ENCODE measurements at places on chromosomes 1 and 21.

- no peak for DNase-seq
These were observed 173.0 kb upstream of the FMN2 start for GRCh38 chr1:239918634-239919033.

DNA sequence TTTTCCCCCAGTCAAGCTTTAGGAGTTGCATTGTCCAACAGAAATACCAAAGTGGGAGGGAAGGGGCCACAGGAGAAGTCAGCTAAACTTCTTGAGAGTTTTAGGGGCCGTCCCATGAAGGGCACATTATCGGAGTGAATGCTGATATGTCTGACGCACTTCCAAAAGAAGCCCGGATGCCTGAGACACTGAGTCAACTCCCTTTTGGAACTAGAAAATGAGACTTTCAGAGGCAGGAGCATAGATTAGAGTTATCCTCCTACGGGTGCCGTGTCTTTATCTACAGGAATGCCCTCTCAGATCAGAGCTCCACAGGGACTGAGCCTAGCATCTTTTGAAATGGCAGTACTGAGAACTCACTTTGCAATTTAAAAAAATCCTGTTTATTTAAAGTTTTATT lies 13.1 kb downstream of the ACTN2 start:
- no peak for DNase-seq

- DNase-seq: no peak
These were observed 93.9 kb upstream of the ADGRL4 start for GRCh38 chr1:79100385-79100784.

- DNase-seq: no peak
These were observed 774.8 kb upstream of the ADAMTS5 start for GRCh38 chr21:27741736-27742135.

DNA sequence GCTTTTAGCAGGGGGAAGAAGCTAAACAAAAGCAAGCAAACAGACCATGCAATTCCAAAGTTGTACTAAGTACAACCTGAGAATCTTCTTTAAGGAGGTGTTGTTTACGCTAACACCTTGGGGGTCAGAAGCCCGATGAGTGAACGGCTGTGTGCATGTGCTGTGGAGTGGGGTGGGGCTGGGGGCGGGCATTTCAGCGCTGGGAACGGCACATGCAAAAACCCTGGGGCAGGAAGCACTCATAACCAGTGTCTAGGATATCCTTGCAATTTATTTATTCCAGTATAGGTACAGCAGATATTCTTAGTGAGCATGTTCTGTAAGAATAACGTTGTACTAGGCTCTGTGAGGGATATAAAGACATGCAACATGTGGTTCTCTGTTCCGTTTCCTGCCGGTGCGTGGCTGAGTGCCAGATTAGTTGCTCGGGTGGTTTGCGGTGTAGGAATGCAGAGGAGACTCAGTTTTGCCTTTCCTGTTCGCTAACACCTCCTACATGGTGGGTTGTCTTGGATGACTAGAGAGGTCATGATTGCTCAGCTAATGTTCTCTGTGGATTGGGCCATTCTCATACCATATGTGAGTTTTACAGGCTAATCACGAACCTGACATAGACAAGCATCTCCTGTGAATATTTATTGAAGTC lies 3.7 kb downstream of the FASLG start:
- peak; percentile 75 for DNase-seq

DNA sequence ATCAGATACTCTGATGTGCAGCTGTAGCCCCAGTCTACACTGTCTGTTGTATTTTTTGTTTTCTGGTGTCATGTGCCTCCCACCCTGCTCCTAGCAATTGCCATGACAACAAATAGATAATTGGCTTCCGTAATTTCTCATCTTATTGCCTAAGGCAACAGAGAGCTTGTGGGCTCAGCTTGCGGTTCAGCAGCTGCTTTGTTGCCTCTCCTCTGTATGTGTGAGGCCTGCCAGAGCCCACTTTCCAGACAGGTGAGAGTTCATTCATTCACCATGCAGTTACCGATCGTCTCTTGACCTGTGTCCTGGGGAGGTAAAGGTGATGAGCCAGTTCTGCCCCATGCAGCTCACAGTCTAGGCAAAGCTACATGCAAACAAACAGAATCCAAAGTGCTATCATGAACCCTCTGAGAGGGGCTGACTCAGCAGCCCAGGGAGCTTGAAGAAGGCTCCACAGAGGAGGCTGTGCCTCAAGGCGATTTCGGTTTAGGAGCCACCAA lies 11.9 kb downstream of the LGALS8 start:
- no peak for DNase-seq

DNA sequence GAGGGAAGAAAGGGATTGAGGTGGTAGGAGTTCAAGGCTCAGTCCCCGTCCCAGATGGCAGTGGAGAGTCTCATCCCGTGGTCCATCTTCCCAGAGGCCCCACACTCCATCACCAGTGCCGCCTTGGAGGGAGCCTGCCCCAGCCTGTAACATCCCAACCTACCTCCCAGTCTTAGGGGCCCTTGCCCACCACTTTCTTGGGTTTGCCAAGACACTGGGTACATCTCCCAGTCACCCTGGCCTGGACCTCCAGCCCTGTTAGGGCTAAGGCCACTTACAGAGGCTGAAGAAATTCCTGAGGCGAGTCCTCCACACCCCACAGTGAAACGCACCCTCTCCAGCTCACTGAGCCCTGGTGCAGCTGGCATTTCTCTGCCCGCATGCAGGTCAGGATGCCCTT lies 3.3 kb downstream of the TMEM200B start:
- no peak for DNase-seq

DNA sequence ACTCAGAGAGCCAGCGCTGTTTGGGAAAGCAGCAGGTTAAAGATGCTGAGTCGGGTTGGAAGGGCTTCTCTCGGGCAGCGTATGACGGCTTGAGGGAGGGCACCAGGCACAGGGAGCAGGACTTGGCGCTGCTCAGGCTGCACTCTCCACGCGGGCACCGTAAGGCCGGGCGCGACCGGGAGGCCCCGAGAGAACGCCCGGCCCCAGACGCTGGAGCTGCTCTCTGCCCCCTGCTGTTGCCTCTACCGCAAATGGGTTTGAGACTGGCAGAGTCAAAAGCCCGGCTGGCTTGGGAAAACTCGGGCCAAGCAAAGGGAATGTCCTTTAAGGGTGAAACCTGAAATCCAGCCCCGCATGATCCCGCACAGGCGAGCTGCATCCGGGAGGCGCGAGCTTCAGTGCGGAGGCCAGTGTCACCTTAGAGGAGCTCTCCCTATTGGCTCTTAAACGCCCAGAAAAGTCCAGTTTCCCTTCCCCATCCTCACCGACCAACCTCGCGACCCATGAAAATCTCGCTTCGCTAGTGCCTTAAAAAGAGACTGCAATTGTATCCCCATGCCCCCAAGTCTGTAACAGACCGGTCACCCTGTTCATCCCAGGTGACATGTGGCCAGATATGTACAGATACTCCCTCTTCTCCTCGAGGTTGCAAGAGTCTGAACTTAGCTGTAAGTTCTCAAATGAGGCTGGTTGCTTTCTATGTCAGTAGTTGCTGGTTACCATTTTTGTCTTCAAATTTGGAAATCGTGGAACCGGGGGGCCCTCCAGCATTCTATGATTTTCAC lies 1.1 kb downstream of the PRRX1 start:
- DNase-seq: no peak

DNA sequence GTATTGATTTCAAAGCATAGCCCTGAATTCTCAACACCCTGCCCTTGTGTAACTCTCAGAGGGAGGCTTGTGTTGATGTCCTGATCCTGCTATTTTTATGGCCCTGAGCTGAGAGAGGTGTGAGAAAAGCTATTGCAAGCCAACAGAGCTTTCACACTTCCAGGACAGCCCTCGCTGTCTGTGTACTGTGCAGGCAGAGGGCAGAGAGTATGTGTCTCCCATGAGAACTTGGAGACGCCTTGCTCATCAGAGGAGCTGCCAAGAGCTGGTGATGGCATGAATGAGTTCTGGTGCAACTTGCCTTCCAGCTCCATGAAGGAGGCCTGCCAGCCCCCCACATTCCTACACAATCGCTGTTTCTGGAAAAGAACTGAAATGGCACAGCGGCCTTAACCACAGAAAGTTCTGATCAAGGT lies 144.1 kb upstream of the AJAP1 start:
- DNase-seq: no peak
